HL-60 (cell line): ENCODE measurements at places on chromosomes 6 and 20.

DNA sequence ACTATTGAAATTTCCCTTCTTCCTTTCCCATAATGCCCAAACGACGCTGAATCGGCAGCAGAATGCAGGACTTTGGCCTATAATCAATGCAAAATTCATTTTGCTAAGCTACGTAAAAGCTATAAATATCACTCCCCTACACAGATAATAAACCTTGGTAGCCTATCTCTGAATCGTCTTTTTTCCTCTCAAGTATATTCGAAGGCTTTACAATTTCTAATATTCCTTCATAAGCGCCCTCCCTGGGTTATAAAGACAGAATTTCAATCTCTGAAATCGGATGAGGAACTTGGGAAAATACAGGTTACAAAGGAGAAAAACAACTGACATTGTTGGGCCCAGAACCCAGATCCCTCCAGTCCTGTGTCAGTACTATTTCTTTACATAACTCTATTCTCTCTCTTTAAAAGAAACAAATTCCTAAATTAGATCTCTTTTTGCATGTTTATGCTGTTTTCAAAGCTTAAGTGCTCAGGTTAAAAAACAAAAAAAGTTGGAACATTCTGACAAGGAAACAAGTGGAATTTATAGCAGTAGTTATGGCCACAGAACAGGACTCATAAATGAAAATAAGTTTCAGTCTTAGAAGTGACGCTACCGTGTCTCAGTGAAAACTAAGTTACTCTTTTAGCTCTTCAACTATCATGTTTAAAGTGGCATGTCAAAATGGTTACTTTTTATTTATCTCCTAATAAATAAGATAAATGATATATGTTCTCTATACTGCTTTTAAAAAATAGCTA, 84.5 kb downstream of the SESN1 start:
- DNase-seq = no peak

GRCh38 chr20:39282619-39283092, 320.5 kb downstream of the DHX35 start:
- no peak for DNase-seq

- no peak for DNase-seq
These were observed 5.4 kb downstream of the METTL24 start for GRCh38 chr6:110352563-110353262.

DNA sequence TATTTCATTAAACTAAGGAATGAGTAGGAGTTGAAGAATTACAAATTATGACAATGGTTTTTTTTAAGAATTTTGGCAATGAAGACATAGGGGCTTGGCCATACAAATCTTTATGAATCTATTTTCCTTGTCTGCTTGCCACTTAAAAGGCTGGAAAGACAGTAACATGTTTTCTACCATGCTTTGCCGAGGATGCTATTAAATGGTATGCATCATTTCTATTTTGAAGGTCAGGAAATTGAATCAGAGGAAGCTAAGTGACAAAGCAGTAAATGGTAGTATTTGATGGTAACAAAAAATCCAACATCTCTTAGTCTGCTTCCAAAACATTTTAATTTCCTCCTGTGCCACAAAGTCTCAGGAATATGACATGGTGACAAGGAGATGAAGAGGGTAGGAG, 287.2 kb downstream of the RFPL4B start:
- DNase-seq = no peak

GRCh38 chr20:1660246-1660645, 2.7 kb upstream of the SIRPG start:
- DNase-seq = no peak

DNA sequence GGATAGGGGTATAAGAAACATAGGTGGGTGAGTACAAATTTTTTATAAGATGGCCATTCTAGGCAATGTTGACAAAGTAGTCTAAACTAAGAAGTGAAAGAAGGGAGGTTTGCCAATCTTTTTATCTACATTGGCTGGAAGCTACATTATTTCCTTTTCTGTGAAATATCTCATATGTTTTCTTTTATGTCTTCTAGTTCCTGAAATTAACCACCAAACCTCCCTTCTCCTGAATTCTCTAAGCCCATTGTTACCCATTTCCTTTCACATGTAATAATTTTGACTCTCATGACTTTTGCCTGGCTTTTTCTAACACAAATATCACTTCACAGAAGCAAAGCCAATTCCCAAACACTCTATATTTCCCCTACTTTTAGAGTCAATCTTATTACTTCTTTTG, 496.2 kb upstream of the JAG1 start:
- DNase-seq = no peak

- no peak for DNase-seq
These were observed 76.8 kb downstream of the COL12A1 start for GRCh38 chr6:75128878-75129570.

DNA sequence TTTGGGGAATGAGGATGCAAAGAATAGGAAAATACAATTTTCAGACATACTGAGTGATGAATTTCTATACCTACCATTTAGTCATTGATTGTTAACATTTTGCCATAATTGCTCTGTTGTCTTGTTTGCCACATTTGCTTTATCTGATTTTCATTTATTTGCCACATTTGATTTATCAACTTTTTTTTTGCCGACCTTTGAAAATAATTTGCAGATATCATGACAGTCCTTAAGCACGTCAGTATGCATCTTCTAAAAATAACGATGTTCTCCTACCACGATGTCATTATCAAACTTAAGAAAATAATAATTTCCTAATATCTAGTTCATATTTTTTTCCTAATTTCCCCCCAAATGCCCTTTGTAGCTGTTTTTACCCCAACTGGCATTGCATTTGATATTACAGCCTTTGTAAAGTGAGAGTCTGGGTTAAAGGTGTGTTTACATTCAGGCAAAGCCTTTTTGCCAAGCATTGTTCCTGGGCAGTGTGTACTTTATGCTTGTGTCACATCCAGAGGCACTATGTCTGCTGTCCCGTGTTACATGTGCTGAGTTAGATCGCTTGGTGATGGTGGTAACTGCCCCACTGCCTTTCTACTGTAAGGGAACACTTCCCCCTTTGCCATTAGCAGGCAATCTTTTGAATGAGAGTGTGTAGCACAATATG, 26.4 kb downstream of the SEC23B start:
- no peak for DNase-seq

- no peak for DNase-seq
These were observed 45.5 kb upstream of the HLA-E start for GRCh38 chr6:30443657-30444450.

GRCh38 chr6:159149641-159150040, 19.6 kb upstream of the FNDC1 start:
- no peak for DNase-seq

DNA sequence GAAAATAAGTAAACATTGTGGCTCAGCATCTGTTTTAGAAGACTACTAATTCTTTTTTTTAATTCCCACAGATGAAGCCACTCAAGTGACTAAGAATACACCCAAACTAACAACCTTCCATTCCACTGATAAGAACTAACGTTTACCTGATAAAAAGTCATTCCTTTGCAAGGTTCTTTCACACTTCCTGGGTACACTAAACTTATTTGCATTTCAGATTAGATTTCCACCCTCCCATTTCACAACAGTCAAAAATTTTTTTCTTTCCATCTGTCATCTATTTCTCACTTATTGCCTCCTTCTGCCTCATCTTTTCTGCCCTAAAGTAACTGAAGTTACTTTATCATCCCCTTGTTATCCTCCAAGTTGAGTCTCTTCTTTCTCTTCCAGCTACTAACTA, 20.3 kb downstream of the MBOAT1 start:
- DNase-seq = no peak

GRCh38 chr6:115570331-115570730, 490.4 kb downstream of the FRK start:
- DNase-seq = no peak

- DNase-seq = no peak
These were observed 10.2 kb downstream of the PKIB start for GRCh38 chr6:122620428-122620827.

- DNase-seq = peak; percentile 42
These were observed 74.5 kb upstream of the ZNF184 start for GRCh38 chr6:27547157-27548075.

DNA sequence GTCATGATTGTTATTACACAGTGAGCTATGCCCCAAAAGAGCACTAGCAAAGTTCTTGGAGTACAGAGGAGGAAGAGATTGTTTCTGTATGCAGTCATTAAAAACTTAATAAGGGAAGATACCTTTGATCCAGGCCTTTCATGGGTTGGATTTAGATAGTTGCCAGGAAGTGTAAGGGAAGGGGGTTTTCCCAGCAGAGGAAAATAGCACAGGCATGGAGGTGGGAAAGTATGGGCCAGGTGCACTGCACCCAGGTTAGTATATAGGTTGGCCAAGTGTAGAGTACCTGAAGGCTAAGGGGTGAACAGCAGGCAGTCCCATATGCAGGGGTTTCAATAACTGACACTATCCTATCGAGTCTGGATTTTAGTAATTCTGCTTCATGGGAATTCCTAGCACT, 101.4 kb downstream of the SOBP start:
- DNase-seq = no peak

DNA sequence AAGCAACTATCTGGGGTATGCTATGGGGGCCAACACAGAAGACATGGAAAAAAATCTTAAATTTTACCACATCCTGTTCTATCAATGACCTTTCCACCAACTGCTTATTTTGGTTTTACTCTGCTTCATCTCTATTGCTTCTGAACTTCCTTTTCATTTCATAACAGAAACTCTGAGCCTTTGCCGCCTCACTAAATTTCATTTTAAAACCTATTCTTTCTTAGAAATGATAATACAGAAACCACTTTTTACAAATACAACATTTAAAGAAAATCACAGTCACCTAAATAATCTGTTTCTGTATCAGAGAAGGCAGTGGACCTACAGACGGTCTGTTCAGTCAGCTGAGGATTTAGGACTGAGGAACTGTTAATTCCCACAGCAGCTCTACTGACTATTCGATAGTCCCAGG, 117.5 kb downstream of the KCNQ5 start:
- DNase-seq = no peak

GRCh38 chr6:162814426-162814973, 86.7 kb downstream of the PACRG start:
- no peak for DNase-seq

GRCh38 chr6:165875946-165876345, 212.9 kb upstream of the PDE10A start:
- no peak for DNase-seq

DNA sequence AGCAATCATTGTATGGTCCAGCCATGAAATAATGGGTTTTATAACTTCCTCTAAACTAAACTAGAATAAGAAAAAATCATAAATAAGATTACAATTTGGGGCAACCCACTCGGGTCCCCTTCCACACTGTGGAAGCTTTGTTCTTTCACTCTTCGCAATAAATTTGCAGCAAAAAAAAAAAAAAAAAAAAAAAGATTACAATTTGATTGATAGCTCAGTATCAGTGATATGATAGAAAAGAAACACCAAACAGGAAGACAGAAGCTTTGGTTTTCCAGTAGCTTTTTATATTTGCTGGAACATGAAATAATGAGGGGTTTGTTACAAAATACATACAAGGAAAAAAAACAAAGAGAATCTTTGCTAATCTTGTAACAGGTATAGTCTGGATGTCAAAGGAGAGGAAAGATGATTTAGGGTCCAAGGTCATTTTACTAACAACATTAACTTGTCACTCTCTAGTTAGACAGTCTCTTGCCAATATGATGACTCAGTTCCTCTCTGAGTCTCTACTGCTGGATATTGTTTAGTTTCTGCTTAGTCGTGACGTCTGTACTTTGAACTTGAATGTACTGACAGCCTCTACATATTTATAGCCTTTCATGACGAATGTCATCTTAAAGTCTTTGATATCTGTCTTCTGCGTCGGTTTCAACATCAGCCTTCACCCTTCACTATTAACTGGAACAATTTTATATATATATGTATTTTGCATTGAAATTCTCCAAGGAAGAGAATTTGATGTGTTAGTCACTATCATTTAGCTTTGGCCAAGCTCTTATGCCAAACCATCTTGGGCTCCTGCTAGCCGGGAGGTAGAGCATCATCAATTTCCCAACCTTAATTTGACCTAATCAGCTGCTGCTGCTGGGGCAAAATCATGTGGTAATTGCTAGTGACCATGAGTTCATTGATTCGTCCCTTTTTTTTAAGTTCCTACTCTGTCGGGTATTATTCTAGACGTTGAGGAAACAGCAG, 213.1 kb upstream of the STXBP5 start:
- no peak for DNase-seq

DNA sequence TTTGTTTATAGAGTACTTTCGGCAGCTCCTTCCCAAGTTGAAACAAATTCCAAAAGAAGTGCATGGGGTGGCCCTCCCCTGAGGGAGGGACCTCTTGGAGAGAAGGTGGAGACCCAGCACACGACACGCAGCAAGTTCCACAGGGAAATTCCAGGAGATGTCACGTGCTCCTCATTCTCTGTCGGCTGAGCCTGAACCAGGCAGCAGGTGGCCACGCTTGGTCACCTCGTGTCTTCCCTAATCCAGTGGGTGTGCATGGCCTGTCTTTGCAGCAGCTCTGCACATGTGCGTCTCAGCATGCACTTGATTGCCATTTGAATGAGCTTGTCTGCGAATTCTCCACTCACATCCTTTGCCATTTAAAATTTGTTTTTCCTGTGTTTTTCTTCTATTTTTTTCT, 357.4 kb downstream of the CDH4 start:
- DNase-seq = no peak

- peak; percentile 86 for DNase-seq
These were observed 362 bp downstream of the DUSP22 start for GRCh38 chr6:292506-293192.

GRCh38 chr6:6497976-6498375, 90.5 kb upstream of the LY86 start:
- no peak for DNase-seq

- peak; percentile 53 for DNase-seq
These were observed 5.9 kb upstream of the CST3 start for GRCh38 chr20:23643659-23644058.

DNA sequence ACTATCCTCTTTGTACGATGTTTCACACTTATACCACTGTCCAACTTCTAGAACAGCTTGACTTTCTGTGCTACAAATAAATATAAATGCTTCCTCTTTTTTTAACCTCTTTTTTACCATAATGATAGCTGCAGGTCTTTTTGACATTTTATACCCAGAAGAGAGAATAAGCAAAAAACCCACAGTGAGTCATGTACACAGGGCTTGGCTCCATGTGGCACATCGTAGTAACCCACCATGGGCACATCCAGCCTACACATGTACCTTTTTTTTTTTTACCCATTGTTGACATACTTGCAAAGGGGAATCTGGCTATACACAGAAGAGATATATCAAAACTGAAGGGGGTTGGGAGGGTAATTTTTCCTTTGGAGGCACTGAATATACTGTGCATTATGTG, 59.5 kb upstream of the RSPO3 start:
- no peak for DNase-seq

DNA sequence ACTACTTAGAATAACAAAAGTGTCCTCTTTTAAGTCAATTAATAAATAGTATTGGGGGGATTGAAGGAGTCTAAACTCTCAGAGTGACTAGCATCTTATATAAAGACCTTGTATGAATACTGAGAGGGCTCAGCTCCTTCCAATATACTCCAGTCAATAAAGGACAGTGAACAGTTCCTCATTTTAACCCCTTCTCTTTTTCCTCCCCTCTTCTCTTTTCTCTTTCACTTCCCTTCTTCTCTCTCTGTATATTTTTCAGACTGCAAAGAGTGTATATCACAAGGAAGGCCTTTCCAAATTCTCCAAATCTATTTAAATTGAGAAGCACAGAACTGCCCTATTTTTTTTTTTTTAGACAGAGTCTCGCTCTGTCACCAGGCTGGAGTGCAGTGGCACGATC, 99.5 kb downstream of the CD164 start:
- DNase-seq = no peak

GRCh38 chr20:44431502-44432234, 44.0 kb upstream of the TTPAL start:
- no peak for DNase-seq
